AML-193 (cell line): ENCODE measurements at places on chromosomes 3 and 15.

DNA sequence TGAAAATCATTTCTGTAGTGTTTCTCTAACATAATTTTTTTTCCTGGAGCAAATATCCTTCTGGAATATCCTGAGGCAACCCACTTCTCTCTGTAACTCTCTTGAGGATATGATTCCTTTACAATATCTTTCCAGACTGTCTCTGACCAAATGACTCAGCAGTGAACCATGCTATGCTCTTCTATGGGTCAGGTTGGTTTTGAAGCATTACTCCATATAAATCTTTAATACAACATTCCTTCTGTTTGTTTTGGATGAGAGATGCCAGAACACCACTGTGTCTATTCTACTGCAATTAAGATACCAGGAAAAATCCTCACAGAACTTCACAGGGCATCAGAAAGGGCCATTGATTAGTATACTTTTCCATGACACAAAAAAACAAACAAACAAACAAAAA, 626.4 kb upstream of the ZNF385D start:
- no peak for DNase-seq

- no peak for DNase-seq
Measured at GRCh38 chr15:61158504-61159407, 70.3 kb downstream of the RORA start.

DNA sequence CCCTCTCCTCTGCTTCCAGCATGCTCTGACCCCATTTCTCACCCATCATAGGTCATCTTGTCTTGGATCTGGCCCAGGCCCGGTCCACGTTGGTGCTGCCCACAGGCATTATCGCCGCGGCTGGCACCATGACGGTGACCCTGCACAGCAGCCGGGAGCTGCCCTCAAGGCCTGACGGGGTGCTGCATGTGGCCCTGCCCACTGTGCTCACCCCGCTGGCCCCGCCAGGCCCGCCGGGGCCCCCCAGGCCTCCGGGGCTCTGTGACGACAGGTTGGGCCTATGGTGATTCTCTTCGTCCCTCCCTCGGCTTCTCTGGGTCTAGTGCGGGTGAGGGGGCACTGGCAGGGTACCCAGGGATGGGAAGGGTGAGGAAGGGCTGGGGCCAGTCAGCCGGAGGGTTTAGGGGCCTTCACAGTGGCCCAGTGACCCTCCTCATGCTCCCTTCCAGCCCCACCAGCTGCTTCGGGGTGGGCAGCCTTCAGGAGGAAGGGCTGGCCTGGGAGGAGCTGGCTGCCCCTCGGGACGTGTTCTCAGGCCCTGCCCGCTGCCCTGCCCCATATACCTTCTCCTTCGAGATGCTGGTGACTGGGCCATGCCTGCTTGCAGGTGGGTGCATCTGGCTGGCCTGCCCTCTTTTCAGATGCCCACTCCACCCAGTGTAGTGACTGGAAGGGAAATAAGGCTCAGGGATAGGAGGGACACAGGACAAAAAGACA, 3.9 kb downstream of the VWA5B2 start:
- no peak for DNase-seq

- DNase-seq: no peak
Measured at GRCh38 chr3:183548262-183548769, 7.2 kb downstream of the KLHL6 start.

- DNase-seq: no peak
Measured at GRCh38 chr15:38650936-38651327, 86.3 kb upstream of the RASGRP1 start.

- DNase-seq: no peak
Measured at GRCh38 chr3:68056556-68056955, 402.1 kb upstream of the SUCLG2 start.

- DNase-seq: no peak
Measured at GRCh38 chr3:141366285-141367037, 1.8 kb upstream of the ZBTB38 start.

DNA sequence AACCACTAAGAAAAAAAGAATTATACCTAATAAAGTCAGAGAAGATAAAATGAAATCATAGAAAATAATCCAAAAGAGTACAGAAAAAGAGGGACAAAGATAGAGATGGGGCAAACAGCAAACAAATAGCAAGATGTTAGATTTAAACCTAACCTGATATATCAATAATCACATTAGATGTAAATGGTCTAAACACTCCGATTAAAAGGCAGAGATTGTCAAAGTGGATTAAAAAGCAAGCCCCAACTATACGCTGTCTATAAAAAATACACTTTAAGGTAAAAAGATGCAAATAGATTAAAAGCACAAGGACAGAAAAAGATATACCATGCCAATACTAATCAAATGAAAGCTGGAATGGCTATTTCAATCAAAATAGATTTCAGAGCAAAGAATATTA, 16.8 kb downstream of the ADPGK start:
- no peak for DNase-seq
